Peyer's patch (tissue), 4 donors: ENCODE measurements at places on chromosomes 16 and 17. TPM values are rescaled to one million over a fixed set of nuclear protein-coding genes. Genes with fewer than 3 reads are reported as not detected.
A peak's percentile ranks its signal among the peaks of the same experiment; 100 is the strongest.

Gene SAMD14
- 0.54 TPM for total RNA-seq

DNA sequence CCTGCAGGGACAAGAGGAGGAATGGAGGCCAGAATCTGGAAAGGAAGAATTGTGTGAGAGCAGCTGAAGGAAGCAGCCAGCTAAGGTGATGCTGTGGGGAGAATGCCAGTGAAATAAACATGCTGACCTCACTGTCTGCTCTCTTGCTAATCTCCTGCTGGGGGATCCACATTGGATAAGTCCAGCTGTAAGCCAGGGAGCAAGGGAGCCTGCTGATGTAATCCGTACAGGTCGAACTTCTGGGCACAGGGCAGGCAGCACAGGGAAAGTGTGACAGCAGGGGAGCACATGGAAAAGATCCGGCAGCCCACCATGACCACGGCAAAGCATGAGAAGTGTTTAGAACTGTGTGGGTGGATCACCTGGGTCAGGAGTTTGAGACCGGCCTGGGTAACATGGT lies 7.5 kb upstream of the XPO6 start:
- no peak for DNase-seq
- no peaks in the 10 kb centered on the region for H3K27me3 ChIP-seq
- no peak overlapping the region for H3K27ac ChIP-seq
- H3K4me3 ChIP-seq = no peak overlapping the region

Gene TEX19
- total RNA-seq = not detected

- DNase-seq = no peak
- no peaks in the 10 kb centered on the region for H3K36me3 ChIP-seq
- no peaks in the 10 kb centered on the region for H3K4me1 ChIP-seq
- H3K4me3 ChIP-seq = no peak overlapping the region
These were observed 6.1 kb upstream of the KRT14 start for GRCh38 chr17:41592601-41593305.

DNA sequence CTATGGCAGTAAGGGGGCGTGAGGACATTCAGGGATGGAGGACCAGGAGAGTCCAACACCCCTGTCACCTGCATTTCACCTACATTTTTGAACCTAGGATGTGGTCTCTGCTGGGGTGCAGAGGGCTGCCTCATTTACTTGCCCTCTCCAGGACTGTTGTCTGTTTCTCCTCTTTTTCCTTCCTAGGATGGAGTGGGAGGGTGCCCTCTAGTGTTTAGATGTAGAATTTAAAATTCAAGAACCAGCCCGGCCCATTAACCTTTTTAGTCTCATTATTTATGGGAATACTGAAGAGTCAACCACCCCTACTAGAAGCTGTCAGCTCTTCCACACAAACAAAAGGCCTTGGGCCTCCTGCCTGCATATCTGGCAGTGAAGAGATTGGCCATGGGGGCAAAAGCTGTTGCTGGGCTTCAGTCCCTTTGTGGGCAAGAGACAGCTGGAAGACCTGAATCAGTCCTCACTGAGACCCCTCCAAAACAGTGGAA lies 2.5 kb upstream of the STARD3 start:
- H3K27me3 ChIP-seq = no peaks in the 10 kb centered on the region
- H3K4me3 ChIP-seq = no peak overlapping the region
- no peak for DNase-seq
- H3K27ac ChIP-seq = no peak overlapping the region
- no peaks in the 10 kb centered on the region for H3K36me3 ChIP-seq
- peaks cover 9% of the 10 kb centered on the region for H3K4me1 ChIP-seq

- no peak overlapping the region for H3K27ac ChIP-seq
- no peak for DNase-seq
- no peaks in the 10 kb centered on the region for H3K27me3 ChIP-seq
- peaks cover 5% of the 10 kb centered on the region for H3K36me3 ChIP-seq
- H3K4me1 ChIP-seq = no peaks in the 10 kb centered on the region
These were observed 19.7 kb downstream of the QPRT start for GRCh38 chr16:29698484-29699323.

DNA sequence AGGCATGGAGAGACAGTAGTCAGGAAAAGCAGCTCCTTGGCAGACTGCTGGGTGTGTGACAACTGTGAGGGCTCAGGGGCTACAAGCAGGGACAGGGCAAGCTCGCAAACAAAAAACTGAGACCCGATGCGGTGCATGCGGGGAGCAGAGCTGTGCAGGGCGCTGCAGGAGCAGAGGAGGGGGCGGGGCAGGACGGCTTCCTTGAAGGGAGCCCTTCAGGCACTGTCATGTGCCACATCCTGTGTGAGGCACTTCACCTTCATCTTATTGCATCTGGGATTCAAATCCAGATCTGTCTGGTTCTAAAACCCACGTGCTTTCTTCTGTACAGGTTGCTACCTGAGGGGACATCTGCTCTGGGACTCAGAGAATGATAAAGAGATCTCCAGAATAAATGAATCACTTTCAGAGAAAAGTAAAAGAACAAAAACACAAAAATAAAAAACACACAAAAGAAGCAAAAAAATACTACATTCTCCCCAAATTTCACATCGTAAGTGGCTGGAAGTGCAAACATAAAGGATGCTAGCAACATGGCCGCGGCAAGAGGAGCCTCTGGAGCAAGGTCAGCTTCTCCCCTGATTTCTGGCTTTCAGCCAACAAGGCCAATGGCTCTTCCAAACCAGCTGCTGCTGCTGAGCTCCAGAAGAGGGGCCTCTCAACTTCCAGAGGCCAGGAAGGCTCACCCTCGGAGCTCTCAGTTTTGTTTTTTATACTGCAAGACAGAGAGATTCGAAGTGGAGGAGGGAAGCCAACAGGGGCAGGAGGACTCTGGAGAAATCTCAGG lies 14.2 kb downstream of the LYRM9 start:
- no peaks in the 10 kb centered on the region for H3K27me3 ChIP-seq
- H3K36me3 ChIP-seq = no peaks in the 10 kb centered on the region
- DNase-seq = no peak
- no peak overlapping the region for H3K27ac ChIP-seq
- H3K4me3 ChIP-seq = no peak overlapping the region
- H3K4me1 ChIP-seq = no peaks in the 10 kb centered on the region

Gene NPIPA8
- total RNA-seq = 14.0 TPM

DNA sequence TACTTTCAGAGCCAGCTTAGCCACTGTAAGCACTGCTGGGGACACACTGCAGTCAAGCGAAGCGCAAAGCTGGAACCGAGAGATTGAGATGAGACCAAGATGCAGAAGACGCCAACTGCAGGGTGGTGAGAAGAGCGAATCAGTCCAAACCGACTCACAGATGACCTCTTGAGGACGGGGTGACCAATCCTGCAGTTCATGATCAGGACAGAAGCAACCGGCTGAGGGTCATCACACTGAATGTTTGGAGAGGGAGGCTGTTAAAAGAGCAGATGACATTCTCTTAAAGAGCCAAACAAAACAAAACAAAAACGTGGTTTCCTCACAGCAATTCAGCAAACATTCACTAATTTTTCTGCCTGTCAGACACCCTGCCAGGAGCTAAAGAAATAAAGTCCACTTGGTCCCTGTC lies 8.5 kb downstream of the HASPIN start:
- H3K4me3 ChIP-seq = no peak overlapping the region
- peak overlapping the region; percentile 39 for H3K27ac ChIP-seq
- peak; percentile 66 for DNase-seq
- no peaks in the 10 kb centered on the region for H3K4me1 ChIP-seq
- H3K27me3 ChIP-seq = no peaks in the 10 kb centered on the region

DNA sequence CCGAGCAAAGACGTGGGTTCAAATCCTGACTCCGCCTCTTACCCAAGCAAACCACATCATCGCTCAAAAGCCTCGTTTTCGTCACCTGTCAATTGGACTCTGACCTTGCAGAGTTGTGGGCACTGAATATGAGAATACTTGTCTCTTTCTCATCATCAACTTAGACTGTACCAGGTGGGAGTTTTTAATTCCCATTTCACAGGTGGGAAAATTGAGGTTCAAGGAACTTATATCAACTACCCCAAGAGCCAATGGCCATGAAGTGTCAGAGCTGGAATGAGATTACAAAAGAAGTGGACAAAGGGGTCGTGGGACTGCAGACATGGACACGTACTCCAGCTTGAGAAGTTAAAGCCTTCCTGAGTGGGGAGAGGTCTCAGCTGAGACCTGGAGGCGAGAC lies 10.8 kb downstream of the TMEM114 start:
- H3K27me3 ChIP-seq = no peaks in the 10 kb centered on the region
- H3K4me3 ChIP-seq = no peak overlapping the region
- H3K4me1 ChIP-seq = no peaks in the 10 kb centered on the region

- DNase-seq = no peak
- H3K36me3 ChIP-seq = peaks cover 24% of the 10 kb centered on the region
- H3K27me3 ChIP-seq = no peaks in the 10 kb centered on the region
- H3K4me3 ChIP-seq = no peak overlapping the region
- no peak overlapping the region for H3K27ac ChIP-seq
These were observed 24.2 kb downstream of the OMG start for GRCh38 chr17:31272803-31273202.

DNA sequence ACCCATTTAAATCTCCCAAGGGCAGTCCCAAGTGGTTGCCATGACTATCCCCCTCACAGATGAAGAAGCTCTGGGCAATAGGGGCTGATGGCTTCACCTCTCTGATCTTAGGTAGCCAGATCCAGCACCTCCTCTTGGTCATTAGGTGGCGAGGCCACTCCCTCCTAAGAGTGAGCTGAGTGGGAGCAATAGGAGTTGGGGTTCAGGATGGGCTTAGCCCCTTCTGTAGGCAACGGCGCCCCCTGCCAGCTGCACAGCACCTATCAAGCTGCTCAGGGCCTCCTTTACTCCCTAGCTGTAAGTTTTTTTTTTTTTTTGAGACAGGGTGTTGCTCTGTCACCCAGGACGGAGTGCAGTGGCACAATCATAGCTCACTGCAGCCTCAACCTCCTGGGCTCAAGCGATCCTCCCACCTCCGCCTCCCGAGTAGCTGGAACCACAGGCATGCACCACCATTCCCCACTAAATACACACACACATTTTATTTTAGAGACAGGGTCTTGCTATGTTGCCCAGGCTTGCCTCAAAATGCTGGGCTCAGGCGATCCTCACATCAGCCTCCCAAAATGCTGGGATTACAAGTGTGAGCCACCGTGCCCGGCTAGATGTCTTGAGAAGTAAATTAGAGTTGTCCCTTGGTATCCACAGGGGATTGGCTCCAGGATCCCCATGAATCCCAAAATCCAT lies 3.5 kb upstream of the RRAD start:
- DNase-seq = no peak
- no peak overlapping the region for H3K4me3 ChIP-seq
- peaks cover 6% of the 10 kb centered on the region for H3K36me3 ChIP-seq
- H3K4me1 ChIP-seq = peaks cover 10% of the 10 kb centered on the region
- H3K27me3 ChIP-seq = no peaks in the 10 kb centered on the region

Gene ACAP1
- total RNA-seq = 696 TPM

DNA sequence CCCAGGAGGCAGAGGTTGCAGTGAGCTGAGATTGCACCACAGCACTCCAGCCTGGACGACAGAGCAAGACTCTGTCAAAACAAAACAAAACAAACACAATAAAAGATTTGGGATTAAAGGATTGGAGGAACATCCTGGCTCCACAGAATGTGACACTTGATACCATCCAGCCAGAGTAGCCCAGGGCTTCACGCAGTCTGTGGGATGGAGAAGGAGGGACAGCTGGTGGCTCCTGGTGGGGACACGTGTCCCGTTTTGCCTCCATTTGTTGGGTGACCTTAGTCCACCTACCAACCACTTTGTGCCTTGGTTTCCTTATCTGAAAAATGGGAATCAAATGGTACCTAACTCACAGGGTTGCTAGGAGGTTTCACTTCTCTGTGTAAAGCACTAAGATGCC lies 12.4 kb upstream of the CYB561 start:
- H3K4me1 ChIP-seq = peaks cover 8% of the 10 kb centered on the region
- H3K36me3 ChIP-seq = no peaks in the 10 kb centered on the region

GRCh38 chr17:14446825-14447224 lies 145.9 kb downstream of the HS3ST3B1 start:
- no peaks in the 10 kb centered on the region for H3K36me3 ChIP-seq
- no peaks in the 10 kb centered on the region for H3K4me1 ChIP-seq
- H3K27me3 ChIP-seq = no peaks in the 10 kb centered on the region
- H3K4me3 ChIP-seq = no peak overlapping the region
- no peak for DNase-seq

DNA sequence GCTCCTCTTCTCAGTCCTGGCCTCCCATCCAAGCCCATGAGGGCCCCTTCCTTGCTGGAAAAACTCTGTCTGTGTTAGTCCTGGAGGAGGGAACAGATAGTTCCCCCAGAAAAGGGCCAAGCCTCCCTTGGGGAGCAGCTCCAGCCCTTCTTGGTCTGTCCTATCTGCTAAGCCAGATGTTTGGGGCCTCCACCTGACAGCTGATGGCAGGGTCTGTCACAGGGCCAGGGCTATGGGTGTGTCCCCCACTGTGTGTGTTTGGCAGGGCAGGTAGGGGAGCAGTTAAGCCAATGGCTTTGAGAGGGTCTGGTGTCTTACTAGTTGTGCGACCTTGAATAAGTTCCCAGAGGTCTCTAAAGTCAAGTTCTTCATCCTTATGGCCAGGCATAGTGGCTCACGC lies 13.6 kb upstream of the SLC4A1 start:
- H3K4me3 ChIP-seq = no peak overlapping the region
- H3K36me3 ChIP-seq = no peaks in the 10 kb centered on the region
- DNase-seq = no peak
- no peak overlapping the region for H3K27ac ChIP-seq
- peaks cover 16% of the 10 kb centered on the region for H3K4me1 ChIP-seq

Gene TNK1
- 38.7 TPM for total RNA-seq
